ENCODE measurements at places on chromosomes 12 and 14.

GRCh38 chr14:92652413-92653151, 95.8 kb downstream of the LGMN start:
- no peak for DNase-seq

- DNase-seq = no peak
These were observed 716 bp upstream of the PTGDR start for GRCh38 chr14:52266782-52267181.

GRCh38 chr12:6093764-6094163, 30.7 kb downstream of the VWF start:
- no peak for DNase-seq

DNA sequence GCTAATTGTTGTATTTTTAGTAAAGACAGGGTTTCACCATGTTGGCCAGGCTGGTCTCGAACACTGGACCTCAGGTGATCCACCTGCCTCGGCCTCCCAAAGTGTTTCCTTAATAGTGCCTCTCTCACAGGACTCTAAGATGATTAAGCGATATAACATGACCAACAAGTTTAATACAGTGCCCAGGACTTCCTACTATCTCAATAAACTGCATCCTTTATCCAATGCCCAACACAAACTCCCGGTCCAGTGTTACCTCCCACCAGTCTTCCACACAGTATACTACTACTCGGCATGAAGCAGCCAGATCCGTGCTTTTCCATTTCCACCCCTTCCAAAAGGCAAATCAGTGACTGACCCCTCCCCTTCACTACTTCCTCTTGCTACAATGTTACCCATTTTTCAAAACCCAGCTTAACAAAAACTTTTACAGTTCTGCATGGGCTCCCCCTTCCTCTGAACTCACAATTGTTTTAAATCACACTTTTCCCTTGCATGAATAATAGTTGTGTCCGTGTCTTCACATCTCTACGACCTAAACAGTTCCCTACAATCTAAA, 900 bp downstream of the NOP2 start:
- no peak for DNase-seq

DNA sequence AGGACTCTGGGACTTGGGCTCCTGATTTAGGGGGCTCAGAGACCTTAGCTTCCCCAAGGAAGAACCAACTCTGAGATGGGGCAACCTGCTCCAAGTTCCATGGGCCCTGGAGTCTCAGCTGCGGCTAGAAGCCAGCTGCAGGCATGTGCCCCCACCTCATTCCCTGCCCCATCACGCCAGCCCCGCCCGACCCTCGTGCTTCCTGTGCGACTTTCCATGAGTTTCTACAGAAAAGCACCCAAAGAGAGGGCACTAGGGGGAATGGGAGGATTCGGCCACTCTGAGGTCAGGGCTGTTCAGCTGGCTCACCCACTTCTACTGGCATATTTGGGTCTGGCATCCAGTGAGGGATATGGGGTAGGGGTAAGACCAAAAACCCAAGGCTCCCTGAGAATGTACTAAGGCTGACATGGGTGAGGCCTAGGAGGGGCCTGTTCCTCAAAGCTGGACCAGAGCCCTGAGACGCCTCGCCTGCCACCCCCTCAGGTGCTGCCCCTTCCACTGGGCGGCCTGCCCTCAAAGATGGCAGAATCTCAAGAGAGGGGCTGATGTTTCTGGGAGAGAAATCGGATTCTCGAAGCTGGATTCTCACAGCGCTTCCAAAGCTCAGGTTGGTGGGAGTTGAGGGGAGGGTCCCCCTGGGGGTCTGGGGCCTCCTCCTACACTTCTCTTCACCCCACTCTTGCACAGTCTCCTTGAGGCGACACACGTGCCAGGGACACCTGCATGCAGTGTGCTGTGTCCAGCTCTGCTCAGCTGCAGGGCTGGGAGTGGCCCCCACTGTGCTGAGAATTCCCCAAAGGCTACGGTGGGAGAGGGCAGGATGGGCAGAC, 22.1 kb downstream of the FAIM2 start:
- no peak for DNase-seq

DNA sequence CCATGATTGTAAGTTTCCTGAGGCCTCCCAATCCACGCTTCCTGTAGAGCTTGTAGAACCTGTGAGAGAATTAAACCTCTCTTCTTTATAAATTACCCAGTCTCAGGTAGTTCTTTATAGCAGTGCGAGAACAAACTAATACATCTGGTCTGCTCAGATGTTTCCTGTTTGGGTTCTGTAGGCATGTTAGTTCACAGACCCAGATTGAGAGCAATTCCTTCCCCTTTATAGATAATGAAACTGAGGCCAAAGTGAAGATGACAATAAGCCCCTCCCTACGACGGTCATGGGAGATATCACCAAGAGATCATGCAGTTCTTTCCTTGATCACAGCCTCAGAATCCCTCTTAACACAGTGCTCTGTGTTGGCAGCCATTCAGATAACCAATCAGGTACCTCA, 76.5 kb upstream of the CLMN start:
- DNase-seq = no peak

DNA sequence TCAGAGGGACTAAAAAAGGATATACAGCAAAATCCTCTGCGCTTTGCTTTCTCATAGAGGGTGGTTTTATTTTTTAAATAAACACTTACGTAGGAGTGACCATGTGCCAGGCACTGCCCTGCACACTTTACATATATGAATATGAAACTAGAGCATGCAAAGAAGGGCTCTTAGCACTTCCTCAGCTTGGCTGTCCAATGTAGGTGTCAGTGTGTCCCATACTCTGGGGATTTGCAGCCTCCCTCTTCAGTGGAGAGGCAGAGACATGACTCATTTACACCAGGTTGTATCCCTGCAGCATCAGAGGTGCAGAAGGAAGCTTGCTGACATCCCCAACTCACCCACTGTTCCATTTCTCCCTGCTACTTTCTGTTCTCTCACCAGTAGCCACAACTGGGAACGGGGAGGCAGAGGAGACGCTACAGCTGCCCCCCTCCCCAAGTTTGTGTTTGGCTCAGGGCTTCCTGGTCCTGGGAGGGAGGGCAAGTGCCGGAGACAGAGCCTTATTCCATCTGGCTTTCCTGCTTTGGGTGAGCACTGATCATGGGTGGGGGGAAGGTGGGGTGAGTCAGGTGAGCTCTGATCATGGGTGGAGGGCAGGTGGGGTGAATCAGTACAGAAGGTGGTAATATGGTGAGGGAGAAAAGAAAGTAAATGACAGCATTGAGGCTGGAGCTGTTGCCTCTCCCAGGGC, 4.9 kb upstream of the KRT5 start:
- DNase-seq = no peak

DNA sequence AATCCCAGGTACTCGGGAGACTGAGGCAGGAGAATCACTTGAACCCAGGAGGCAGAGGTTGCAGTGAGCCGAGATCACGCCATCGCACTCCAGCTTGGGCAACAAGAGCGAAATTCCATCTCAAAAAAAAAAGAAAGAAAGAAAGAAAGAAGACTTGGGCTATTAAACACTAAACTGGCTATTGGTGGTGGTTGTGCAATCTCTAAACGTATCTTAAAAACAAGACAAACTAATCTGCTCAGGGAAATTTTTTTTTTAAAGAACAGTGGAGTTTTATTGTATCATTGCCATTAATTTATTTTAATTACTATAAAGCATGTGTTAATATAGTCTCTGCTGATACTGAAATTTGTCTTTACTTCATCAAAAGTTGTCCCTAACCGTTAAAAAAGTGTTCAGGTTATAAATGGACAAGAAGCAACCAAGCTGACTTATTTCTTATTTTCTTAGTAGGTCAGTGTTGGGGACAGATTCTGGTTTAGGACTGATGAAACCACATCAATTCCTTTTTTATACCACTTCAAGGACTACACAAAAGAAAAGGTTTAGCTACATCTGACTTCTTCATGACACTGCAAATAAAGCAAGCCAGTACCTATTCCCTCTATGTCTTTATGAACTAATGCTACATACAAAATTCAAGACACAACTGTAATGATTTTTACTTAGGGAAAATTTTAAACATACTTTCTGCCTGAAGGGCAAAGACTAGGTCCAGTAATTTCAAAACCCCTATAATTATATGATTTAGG, 68.7 kb upstream of the KRAS start:
- DNase-seq = no peak

- no peak for DNase-seq
These were observed 3.2 kb upstream of the TESPA1 start for GRCh38 chr12:54987611-54988231.

DNA sequence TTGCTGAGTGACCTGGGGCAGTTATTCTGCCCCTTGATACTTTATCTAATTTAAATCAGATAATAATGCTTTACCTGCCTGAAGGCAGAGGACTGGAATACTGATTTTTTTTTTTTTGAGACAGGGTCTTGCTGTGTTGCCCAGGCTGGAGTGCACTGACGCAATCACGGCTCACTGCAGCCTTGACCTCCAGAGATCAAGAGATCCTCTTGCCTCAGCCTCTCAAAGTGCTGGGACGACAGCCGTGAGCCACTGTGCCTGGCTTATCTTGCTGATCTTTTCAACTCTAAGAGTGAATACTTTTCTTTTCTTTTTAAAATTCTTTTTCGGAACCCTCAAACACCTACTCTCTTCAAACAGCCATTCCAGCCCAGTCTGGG, 699 bp upstream of the B4GALNT3 start:
- DNase-seq = no peak

DNA sequence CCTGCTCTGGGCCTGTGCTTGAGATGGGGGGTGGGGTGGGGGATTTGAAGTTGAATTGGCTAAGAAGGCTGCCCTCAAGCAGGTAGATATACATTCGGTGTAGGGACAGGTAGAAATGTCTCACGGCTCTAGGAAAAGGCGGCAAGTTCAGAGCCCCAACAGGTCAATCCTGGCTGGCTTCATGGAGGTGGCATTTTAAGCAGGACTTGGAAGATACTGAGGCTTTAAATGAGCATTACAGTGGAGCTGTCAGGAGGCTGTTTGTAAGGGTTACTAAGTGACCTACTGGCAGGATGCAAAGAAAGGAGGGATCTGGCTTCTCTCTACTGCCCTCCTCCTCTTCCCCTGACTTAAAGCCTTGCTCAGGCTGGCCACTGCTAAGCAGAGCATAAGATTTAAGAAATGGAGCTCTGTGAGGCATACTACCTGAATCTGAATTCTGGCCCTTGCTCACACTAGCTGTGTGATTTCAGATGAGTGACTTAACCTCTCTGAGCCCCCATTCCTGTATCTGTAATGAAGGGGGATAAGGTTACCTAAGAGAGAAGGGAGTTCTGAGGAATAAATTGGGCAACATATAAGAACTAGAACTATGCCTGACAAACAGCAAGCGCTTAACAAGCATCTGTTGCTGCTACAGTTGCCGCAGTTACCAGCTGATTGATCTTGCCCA, 61.6 kb downstream of the SLC24A4 start:
- no peak for DNase-seq

- no peak for DNase-seq
These were observed 8.0 kb downstream of the SCNN1A start for GRCh38 chr12:6367065-6367968.

DNA sequence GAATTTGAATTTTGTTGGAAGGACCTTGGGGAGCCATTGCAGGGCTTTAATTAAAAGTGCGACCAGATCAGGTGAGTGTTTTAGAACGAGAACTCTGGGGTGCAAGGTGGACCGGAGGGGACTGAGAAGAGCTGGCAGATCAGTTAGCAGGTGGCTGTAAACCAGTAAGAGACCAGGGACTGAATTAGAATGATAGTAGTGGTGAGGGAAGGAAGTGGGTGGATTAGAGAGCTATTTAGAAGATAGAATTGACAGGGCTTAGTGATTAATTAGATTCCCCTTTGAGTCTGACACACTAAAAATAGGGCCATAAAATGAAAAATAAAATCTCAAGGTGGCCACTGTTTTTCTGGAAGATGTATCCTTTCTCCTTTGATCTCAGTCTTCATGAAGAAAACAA, 44.8 kb downstream of the PLXNC1 start:
- DNase-seq = no peak

- no peak for DNase-seq
These were observed 5.9 kb downstream of the SEC23A start for GRCh38 chr14:39097159-39097558.

- no peak for DNase-seq
These were observed 87.5 kb downstream of the LLPH start for GRCh38 chr12:66043035-66043434.

DNA sequence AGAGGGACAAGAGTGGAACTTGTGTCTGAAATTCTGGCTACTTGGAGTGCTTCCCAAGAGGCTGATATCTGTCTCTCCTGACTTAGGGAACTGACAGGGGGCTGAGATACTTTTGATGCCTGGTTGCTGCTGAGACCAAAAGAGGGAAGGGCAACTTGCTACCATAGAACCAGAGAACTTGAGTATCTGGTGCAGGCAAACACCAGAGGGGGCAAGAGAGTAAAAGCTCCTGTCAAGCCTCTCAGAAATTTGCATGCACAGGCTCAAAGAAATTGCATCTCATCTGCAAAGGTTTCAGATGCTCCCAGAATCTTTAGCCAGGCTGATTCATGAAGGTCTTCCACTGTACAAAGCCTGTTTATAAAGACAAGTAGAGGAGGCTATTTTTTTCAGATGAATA, 391.3 kb upstream of the FOXG1 start:
- DNase-seq = no peak

GRCh38 chr14:23546450-23547035, 5.0 kb downstream of the ZFHX2 start:
- no peak for DNase-seq

DNA sequence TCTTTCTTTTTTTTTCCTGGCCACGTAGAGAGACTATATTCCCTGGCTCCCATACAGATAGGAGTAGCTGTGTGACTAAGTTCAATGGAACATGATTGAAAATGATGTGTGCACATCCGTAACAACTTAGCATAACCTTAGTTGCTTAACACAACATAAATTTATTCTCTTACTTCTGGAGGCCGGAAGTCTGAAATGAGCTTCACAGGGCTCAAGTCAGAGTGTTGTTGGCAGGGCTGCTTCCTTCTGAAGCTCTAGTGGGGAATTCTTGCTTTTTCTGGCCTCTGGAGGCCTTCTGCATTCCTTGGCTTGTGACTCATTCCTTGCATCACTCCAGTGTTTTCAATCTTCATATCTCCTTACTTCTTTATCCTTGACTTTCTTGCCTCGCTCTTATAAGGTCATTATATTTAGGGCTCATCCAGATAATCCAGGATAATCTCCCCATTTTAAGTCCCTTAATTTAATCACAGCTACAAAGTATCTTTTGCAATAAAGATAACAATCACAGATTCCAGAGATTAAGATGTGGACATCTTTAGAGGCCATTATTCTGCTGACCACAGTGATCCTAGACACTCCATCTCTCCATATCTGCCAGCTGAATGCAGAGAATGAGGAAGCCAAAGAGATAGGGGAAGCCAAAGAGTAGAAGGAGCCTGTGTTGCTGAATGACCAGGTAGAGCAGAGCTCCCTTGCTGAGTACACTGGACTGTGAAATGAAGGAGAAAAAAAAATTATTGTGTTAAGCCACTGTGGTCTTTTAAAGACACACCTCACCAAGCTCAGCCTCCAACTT, 21.0 kb upstream of the SNX6 start:
- no peak for DNase-seq

GRCh38 chr12:45034861-45035265, 16.0 kb downstream of the DBX2 start:
- DNase-seq = no peak

GRCh38 chr12:56991319-56992246, 14.8 kb downstream of the ZBTB39 start:
- DNase-seq = no peak

- no peak for DNase-seq
These were observed 44.2 kb upstream of the RASSF3 start for GRCh38 chr12:64566122-64566521.

Data from T-helper 9 cell (primary cell).